CD4-positive, alpha-beta T cell treated with Interleukin-4 for 4 hours (primary cell): ENCODE measurements at places on chromosomes 6 and 20.

DNA sequence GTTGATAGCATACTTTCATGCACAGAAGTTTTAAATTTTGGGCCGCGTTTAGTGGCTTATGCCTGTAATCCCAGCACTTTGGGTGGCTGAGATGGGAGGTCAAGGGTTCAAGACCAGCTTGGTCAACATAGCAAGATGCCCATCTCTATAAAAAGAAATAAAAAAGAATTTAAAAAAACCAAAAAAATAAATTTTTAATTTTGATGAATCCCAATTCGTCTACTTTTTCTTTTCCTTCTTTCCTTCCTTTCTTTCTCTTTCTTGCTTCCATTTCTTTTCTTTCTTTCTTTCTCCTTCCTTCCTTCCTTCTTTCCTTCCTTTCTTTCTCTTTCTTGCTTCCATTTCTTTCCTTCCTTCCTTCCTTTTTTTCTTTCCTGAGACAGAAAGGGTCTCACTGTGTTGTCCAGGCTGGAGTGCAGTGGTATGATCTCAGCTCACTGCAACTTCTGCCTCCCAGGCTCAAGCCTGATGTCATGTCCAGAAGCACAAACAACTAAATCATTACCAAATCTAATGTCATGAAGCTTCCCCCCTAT, 54.9 kb upstream of the ZNF133 start:
- no peak for DNase-seq

- DNase-seq = no peak
These were observed 390.6 kb upstream of the ID4 start for GRCh38 chr6:19446570-19446969.

DNA sequence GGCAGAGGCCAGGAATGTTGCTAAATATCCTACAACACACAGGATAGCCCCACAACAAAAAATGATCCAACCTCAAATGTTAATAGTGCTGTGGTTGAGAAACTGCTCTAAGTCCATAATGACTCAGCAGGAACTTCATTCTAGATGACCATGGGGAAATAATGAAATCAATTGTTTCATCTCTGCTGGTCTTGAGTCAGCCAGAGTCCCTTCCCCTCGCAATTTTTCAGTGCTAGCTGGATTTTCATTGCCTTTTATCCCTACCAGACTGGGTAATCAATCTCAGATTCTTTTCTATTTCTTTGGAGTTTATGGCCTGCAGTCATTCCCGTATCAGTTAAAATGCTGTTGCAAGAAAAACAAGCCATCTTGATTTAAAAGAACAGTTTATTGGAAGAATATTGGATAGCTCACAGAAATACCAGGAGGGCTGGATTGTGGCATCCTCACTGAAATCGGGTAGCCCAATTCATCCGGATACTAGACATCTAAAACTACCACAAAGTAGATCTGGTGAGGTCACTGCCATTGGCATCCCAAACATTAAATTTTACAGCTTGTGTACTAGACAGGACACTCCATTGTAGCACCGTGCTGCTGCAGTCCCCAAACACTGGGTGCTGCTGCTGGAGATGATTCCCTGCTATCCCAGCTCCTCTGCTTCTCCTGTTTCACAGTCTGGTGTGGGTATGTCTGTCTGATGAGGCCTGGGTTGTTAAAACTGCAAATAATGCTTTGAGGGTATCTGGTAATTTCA, 30.3 kb upstream of the POPDC3 start:
- no peak for DNase-seq

GRCh38 chr20:24017458-24017755, 28.8 kb upstream of the GGTLC1 start:
- DNase-seq = no peak

DNA sequence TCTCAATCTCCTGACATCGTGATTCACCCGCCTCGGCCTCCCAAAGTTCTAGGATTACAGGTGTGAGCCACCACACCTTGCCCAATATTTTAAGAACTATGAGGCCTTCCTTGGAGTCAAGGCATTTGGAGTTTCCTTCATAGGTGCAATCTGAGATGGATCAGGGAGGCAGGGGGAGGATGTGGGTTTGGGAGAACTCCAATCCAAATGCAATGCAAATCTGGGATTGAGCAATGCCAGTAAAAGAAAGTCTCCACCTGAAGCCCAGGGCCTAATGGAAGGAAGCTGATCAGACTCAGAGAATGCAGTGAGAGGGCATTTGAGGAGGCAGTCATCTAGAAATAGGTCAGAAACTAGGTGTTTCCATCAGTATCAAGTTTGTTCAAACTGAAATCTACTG, 21.2 kb downstream of the RSPH3 start:
- DNase-seq = no peak

GRCh38 chr6:132530293-132530974, 7.6 kb upstream of the TAAR9 start:
- DNase-seq = peak; percentile 74

GRCh38 chr6:111769365-111770152, 103.7 kb downstream of the FYN start:
- no peak for DNase-seq
